ENCODE measurements at places on chromosomes 3 and 15.

DNA sequence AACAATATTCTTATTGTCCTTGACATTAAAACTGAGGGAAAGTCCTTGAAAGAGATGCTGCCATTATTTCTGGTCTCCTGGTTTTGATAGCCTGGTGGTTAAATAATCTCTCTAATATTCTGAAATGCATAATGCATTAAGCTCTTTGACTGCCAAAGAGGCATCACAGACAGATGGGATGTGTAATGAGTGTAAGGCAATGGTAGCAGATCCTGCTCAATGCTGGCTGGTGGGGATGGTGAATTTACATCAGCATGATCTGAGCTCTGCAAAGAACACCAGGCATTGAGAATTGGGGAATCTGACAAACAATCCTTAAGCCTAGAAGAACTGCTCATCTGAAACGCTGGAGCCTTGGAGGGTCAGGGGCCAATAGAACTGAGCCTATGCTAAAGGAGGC, 528.6 kb upstream of the LMCD1 start:
- no peak for DNase-seq

- no peak for DNase-seq
Measured at GRCh38 chr15:80684697-80685096, 10.4 kb upstream of the ABHD17C start.

DNA sequence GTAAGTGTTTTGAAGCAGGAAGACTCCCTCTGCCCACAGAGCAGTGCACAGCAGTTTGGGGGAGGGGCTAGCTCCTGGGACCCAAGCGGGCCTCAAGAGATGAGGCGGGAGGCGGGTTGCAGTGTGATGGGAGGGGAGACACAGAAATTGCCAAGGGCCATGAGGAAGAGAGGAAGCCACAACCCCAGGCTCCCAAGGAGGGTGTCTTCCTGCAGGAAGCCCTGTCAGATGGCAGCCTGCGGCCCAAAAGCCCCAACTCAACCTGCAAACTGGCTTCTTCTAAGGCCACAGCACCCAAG, 7.3 kb upstream of the ISLR2 start:
- DNase-seq = no peak

- no peak for DNase-seq
Measured at GRCh38 chr3:119664850-119665379, 4.5 kb upstream of the POPDC2 start.

- DNase-seq = no peak
Measured at GRCh38 chr3:76138921-76139320, 353.6 kb upstream of the ZNF717 start.

All from anterior cingulate cortex (tissue), 58 donors.